ENCODE measurements at places on chromosomes 13 and 19.

DNA sequence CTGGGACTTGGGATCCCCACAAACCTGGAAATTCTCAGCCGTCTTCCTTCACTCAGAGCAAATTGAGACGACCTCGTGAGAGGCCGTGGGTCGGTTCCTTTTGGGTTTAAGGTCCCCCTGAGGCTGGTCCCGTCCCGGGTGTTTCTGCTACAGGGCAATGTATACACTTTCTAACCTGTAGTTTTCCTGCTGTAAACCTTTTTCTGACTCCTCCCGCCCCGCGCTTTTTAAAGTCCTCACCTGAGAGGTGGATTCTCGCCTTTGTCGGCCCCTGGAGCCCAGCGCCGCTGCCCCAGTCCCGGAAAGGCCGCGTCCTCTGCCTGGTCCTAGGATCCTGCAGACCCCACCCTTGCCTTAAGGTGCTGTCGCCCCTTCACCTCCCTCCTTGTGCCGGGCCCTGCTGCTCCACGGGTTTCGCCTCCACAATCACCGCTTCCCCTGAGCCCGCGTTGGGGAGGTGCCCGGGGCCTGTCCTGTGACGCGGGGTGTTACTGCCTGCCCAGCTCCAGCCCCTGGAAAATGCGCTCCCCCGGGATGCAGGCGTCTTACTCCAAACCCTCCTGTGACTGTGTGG lies 391 bp downstream of the ZNF761 start:
- DNase-seq, result no peak

- DNase-seq, result no peak
Observed at GRCh38 chr19:21398851-21399250, 1.9 kb downstream of the ZNF493 start.

DNA sequence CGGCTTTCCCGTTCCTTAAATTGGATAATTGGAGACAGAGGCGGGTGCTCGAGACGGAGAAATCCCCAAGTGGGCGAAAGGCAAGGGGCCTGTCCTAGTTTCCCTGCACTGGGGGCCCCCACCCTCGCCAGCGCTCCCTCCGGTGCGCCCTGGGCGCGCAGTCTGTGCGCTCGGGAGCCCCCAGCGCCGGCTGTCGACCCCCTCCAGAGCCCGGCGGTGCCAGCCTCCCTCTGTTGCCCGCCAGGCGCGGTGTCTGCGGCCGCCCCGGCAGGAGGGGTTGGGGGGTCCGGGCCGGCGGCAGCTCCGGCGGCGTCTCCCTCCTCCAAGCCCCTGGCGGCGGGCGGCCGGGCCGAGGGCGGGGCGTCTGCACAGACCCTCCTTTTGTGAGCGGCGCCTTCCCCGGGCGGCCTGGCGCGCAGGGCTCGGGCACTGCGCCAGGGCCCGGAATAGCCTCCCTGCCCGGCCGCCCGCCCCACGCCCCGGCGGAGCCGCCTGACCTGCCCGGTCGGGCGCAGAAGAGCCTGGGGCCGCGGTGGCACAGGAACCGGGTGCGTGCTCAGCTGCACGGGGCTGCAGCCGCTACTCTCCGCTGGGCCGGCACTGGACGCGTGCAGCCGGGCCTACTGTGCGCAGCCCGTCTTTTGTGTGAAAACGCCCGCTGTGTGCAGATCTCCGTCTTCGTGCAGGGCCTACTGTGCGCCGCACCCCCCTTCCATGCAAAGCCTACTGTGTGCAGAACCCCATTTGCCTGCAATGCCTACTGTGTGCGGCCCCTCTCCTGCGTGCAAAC lies 13.2 kb downstream of the GADD45B start:
- DNase-seq, result peak; percentile 76

- peak; percentile 3 for DNase-seq
Observed at GRCh38 chr13:83765796-83766195, 116.5 kb downstream of the SLITRK1 start.

DNA sequence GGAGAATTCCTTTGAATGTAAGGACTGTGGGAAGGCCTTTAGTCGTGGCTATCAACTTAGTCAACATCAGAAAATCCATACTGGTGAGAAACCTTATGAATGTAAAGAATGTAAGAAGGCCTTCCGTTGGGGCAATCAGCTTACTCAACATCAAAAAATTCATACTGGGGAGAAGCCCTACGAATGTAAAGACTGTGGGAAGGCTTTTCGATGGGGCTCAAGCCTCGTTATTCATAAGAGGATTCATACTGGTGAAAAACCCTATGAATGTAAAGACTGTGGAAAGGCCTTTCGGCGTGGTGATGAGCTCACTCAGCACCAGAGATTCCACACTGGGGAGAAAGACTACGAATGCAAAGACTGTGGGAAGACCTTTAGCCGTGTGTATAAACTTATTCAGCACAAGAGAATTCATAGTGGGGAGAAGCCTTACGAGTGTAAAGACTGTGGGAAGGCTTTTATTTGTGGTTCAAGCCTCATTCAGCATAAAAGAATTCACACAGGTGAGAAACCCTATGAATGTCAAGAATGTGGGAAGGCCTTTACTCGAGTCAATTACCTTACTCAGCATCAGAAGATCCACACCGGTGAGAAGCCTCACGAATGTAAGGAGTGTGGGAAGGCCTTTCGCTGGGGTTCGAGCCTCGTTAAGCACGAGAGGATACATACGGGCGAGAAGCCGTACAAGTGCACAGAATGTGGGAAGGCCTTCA lies 39.2 kb downstream of the ZNF331 start:
- DNase-seq, result no peak

DNA sequence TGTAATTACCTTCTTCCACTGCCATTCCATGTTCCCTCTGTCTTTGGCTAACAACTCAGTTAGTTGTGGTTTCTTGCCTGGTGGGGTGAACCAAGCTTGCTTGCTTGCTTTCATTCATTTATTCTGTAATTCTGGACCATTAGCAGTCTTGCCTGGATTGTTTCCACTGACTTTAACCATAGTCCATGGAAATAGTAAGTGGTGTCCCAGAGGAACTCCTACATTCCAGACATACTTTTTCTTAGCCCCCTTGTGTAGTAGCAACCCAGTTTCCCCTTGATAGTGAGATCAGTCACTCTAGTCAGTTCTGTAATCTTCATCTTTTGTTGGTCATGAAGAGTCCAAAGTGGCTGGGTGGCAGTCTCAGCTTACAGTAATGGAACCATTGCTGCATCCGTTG lies 23.2 kb downstream of the PDS5B start:
- no peak for DNase-seq

GRCh38 chr19:30428092-30428680 lies 56.0 kb downstream of the ZNF536 start:
- DNase-seq, result no peak

- no peak for DNase-seq
Observed at GRCh38 chr19:20287070-20287469, 120.1 kb downstream of the ZNF486 start.

DNA sequence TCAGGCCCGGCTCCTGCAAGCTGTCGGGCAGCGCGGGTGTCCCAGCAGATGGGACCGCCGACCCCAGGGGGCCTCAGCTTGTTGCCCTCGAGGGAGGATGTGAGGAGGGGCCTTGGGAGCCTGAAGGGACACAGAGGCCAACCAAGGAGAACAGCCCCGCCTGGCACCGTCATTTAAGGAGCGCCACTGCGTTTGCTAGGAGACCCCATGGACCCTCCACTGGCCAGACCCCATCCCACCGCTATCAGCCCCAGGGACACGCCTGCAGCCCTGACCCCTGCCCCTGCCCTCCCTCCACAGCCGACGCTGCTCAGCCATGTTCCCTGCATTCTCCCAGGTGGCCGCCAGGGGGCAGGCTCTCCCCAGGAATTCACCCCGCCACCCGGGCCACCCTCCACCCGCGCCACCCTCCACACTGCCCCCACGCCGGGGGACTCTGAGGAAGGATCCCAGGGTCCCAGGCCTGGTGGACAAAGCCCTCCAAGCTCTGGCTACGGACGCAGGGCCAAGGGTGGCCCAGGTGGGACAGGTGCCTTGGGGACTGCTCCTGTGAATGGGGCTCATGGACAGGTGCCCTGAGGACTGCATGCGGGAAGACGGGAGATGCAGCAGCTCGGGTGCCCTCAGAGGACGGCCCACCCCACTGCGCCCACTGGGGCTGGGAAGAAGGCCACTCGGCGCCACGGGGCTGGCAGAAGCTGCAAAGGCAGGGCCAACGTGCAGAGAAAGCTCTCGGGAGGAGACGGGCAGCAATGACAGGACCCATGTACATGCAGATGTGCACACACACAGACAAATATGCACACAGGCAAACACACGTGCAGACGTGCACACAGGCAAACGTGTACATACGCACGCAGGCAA lies 34.4 kb downstream of the PIP5K1C start:
- peak; percentile 88 for DNase-seq

- no peak for DNase-seq
Observed at GRCh38 chr19:808423-808775, 11.1 kb downstream of the PTBP1 start.

DNA sequence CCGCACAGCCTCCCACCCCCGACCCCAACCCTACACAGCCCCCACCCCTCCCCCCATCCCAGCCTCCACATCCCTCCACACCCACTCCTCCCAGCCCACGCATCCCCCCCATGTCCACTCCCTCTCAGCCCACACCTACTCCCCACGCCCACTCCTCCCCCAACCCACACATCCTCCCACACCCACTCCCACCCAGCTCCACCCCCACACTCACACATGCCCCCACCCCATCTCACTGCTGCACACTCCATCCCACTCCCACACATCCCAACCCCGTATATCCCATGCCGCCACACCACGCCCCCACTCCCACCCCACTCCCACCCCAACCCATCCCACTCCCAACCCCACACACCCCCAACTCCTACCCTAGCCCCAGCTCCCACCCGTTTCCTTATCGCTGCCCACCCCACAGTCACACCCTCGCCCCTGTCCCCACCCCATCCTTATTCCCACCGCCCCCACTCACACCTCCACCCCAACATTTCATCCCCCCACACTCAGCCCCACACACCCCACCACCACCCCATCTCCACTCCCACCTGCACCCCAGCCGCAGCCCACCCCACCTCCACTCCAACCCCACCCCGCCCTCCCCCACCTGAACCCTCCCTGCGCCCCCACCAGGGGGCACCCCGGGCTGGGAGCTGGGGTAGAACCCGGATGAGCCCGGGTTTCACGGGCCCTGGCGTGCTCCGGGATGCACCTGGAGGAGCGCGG lies 809 bp downstream of the TDRD12 start:
- DNase-seq, result no peak

DNA sequence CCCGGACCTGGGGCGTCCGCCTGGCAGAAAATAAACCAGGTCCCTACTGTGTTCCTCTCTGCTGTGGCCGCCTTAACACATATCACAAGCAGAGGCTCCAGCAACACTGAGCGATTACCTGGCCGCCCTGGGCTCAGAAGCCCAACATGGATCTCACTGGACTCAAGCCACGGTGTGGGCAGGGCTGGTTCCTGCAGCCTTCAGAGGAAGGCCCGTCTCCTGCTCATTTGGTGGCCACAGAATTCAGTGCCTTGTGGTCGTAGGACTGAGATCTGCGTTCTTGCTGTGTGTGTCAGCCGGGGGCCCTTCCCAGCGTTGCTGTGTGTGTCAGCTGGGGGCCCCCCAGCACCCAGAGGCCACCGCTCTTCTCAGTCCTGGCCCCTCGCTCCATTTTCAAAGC lies 30.2 kb downstream of the C2CD4C start:
- DNase-seq, result no peak

GRCh38 chr13:56187331-56187730 lies 953.4 kb upstream of the PRR20A start:
- DNase-seq, result no peak

DNA sequence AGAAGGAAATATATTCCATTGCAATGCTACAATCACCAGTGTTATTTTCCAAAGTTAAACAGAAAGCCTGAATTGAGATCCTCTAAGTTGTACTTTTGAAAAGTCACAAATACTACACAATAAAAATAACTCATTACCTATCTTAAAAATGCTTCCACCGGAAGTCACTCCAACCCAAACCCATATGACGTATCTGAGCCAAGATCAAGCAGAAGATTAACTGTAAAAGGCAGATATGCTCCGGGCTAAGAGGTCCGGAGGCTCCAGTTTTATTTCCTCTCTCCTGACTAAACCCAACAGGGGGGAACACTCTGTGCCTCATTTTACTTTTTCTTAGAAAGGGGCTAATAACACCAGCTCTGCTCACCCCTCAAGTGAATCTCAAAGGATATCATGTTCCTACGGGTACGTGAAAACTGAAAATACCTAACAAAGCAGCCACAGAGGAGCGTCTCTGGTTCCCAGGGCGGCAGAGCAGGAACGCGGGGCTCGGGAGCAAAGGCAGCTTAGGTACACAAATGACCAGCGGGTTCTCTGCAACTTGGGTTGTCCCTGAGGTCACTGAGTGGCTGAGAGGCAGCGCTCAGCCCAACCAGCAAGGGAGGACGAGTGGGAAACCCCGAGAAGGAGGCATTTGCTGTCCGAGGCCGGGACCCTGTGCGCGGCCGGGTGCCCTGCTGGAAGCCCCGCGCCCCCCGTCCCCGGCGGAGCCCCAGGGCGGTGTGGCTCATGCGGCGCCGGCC lies 750 bp downstream of the RAB20 start:
- no peak for DNase-seq

- no peak for DNase-seq
Observed at GRCh38 chr13:97239306-97239705, 17.2 kb downstream of the MBNL2 start.

DNA sequence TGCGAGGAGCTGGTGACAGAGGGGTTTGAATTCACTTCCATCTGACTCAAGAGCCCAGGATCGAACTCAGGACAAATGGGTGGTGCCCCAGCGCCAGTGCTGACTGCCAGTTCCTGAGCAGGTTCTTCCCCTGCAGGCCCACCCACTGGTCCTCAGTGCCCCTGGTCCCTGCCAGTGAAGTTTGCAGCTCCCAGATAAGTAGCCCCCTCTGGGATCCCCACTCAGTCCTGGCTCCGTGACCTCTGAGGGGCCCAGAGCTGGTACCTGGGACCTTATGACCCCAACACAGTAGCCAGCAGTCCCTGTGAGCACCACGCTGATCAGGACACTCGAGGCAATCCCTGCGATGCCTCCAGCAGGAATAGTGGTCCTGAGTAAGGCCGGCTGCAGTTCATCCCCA lies 11.3 kb upstream of the CEACAM20 start:
- DNase-seq, result no peak

DNA sequence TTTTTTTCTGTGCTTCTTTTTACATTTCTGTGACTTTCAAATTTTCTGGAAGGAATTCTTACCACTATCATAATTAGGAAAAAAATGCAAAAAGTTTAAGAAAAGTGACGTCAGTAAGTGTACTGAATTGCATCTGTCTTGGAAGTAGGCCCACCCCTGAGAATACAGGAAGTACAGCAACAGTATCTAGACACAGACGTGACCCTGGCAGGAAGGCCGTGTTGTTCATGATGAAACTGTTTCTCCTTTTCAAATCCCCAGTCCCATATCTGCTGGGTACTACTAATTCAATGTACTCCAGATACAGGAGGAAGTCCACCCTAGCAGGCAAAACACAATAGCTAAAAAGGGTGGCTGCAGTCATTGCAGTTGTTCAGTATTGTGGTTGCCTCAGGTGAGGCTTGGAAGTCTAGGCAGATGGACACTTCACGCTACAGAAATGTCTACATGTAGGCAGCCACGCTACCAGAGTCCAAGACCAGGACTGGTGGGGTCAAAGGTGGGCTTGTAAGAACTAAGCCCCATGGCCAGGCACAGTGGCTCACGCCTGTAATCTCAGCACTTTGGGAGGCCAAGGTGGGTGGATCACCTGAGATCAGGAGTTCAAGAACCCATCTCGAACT lies 49.6 kb upstream of the MED4 start:
- no peak for DNase-seq
